SJCRH30 (cell line): ENCODE measurements at places on chromosomes 1 and 21.

GRCh38 chr21:46392921-46393320 is 65.8 kb upstream of the DIP2A start:
- peak; percentile 70 for DNase-seq

DNA sequence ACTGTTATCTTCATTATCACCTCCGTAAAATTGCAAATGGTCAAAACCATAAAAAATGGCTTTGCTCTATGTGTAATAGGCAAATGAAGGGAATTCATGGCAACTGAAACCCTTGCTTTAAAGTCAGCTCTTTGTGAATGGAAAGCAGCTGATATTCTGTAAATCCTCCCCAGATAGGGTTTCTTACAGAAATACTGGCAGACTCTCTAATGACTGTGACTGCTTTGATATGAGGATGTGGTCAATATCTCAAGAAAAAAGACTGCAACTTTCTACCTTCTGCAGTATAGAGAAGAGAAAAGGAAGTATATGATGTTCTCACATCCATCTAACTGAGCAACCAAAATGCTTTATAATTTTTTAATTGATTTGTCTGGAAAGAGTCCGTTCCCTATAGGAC is 193.1 kb downstream of the ST6GALNAC3 start:
- DNase-seq: peak; percentile 87

GRCh38 chr1:13763222-13763621 is 63.2 kb downstream of the PRDM2 start:
- no peak for DNase-seq

- DNase-seq: no peak
Measured at GRCh38 chr1:58156124-58156468, 390.4 kb downstream of the OMA1 start.

DNA sequence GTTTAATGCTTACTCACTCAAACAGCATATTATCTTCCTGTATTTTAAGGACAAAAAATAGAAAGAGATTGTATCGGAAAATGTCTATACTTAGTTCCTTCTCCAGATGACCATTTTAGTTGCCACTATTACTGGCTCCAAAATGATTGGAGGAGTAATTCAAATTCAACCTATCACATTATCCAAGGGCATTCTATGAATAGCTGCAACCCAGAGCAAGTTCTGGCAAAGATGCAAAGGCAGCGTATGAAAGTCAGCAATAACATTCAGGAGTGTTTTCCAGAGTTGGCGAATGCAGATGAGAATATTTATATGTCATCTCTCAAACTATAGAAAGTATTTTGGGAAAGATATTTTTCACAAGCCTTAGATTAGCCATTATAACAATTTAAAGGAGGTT is 389.8 kb upstream of the ADGRL2 start:
- no peak for DNase-seq

- DNase-seq: no peak
Measured at GRCh38 chr1:59768792-59769735, 45.7 kb upstream of the HOOK1 start.

- no peak for DNase-seq
Measured at GRCh38 chr1:108615544-108615943, 45.3 kb downstream of the HENMT1 start.

- DNase-seq: no peak
Measured at GRCh38 chr1:212743901-212744475, 44.3 kb upstream of the BATF3 start.

GRCh38 chr1:212946872-212947271 is 3.5 kb upstream of the VASH2 start:
- DNase-seq: no peak

GRCh38 chr1:14930247-14930965 is 223.1 kb upstream of the TMEM51 start:
- DNase-seq: no peak

DNA sequence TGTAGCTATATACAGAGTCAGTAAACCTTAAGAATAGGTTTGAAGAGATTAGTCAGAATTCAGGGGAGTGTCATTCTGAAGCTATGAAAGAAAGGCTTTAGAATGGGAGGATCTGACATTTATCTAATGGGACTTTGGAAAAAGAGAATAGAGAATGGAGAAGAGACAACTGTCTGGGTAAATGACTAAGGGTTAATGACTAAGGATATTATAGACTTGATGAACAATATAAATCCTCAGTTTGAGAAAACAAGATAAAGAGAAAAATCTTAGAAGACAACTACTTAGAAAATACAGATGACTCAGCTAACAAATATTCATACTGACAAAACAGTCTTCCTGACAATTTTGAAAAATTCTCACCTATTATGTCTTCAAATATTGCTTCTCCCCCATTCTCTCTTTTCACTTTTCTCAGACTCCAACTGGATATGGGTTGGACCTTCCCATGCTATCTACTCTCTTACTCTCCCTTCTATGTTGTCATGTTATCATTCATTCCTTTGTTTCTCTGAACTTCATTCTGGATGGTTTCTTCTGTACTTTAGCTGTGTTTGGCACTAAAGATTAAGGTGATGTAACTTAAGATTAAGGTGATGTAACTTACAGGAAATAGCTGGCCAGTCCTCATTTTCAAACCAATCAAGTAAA is 20.4 kb downstream of the SLC16A1 start:
- no peak for DNase-seq

DNA sequence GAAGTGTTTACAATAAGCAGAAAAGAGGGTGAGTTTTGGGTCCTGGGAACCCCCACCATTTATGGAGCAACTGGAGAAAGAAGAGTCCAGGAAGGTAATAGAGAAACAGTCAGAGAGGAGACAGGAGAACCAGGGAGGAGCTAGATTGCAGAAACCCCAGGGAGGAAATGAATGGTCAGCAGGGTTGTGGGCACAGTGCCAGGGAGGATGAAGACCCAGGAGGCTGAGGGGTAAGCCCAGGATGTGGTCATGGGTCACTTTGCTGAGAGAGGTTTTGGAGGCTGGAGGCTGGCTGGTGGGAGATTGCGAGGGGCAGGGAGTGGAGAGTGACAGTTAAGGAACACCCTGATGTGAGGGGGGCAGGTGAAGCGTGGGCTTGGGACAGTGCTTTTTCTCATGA is 169.9 kb upstream of the CSF3R start:
- DNase-seq: no peak

DNA sequence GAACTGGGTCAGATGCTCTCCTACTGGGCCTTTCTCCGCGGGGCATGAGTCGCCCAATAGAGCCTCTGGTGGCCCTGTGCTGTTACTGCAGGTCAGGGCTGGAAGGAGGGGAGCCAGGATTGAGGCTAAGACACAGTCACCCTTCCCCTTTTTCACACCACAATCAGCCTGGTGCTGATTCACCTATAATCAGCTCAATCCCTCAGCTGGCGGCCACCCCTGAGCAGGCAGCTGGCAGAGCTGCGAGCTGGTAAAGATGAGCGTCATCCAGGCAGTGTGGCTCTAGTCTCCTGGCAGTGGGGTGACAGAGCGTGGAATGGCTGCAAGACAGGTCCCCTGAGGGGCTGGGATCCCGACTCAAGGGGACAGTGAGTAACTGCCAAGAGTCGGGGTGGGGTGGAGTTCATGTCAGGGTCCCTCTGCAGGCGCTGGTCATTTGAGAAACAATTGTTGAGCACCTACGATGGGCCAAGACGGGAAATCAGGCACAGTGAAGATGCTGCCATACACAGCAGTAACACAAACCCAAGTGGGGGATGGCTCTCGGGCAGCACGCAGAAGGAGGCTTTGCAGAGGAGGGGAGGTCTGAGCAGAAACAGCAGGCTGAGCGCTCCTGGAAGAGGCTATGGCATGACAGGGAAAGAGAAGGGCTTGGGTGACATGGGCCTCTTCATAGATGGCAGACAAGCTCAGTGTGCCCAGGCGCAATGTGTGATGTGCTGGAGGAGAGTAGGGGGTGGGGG is 21.8 kb downstream of the ATF3 start:
- peak; percentile 86 for DNase-seq
